Stimulated activated CD8-positive, alpha-beta memory T cell treated with anti-CD3 and anti-CD28 coated beads, Interleukin-2, amount 100 ng/mL, for 1 hour (primary cell): ENCODE measurements at places on chromosomes 5 and 9.

GRCh38 chr9:136806067-136806466, 1.7 kb upstream of the RABL6 start:
- DNase-seq: no peak

DNA sequence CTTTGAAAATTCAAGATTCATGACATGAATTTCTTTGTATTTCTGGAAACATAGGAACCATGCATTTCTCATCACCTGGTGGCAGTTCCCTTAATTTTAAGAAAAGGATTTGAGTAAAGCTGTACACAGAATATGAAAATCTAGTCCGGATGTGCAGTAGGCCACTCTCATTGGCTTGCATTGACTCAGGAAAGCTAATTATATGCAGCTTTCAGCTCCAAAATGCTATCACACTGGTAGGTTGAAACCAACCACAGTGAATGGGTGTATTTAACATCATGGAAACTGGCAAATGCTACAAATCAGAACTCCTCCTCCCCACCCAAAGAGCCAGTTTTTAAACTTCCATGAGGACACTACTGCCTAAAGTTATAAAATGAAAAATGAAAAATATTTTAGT, 161.6 kb upstream of the FBXL17 start:
- no peak for DNase-seq

GRCh38 chr5:674630-675011, 18.5 kb downstream of the TPPP start:
- no peak for DNase-seq

- DNase-seq: no peak
These were observed 93.5 kb upstream of the RGMB start for GRCh38 chr5:98679963-98680362.

DNA sequence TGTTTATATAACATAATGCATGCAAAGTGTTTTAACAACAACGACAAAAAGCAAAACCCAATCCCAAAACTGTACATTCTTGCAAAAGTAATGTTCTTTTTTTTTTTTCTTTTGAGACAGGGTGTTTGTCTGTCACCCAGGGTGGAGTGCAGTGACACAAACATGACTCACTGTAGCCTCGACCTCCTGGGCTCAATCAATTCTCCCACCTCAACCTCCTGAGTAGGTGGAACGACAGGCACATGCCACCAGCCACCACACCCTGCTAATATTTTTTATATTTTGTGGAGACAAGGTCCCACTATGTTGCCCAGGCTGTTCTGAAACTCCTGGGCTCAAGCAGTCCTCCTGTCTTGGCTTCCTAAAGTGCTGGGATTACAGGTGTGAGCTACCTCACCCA, 13.6 kb upstream of the HAVCR1 start:
- no peak for DNase-seq

DNA sequence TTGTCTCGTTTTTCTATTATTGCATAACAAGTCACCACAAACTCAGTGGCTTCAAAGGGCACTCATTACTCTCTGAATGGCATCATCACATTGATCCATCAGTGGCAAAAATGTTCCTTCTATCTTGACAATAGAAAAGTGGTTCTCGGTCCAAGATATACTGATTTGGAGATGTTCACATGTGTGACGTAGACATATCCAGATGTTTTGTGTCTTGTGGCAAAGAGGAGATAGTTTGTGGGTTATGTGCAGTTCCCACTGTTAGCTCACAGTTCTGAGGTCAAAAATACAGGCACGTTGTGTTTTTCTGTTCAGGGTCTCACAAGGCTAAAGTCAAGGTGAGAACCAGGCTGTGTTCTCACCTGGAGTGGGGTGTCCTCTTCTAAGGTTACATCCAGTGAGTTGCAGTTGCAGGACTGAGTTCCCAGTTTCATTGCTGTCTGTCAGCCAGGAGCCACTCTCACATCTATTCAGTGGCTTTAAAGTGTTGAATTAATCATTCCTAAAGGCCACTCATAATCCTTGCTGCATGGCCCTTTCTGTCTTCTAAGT, 55.3 kb downstream of the GAS1 start:
- no peak for DNase-seq

DNA sequence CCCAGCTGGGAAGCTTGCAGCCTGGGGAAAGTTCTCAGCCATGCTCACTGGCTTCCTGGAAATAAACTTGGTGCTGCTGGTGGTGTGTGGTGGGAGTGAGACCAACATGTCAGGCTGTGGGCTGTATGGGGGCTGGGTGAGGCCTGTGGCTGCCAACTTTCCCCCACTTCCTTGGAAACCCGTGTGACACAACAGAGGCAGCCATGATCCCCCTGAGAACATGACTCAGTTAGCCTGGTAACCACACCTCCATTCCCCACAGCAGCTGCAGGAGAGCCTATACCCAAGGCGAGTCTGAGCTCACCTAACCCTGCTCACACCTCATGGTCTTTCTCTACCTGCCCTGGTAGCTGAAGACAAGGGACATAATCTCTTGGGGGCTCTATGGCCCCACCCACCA, 72.7 kb upstream of the RGMB start:
- no peak for DNase-seq

GRCh38 chr9:38443597-38443996, 19.3 kb upstream of the IGFBPL1 start:
- DNase-seq: no peak

DNA sequence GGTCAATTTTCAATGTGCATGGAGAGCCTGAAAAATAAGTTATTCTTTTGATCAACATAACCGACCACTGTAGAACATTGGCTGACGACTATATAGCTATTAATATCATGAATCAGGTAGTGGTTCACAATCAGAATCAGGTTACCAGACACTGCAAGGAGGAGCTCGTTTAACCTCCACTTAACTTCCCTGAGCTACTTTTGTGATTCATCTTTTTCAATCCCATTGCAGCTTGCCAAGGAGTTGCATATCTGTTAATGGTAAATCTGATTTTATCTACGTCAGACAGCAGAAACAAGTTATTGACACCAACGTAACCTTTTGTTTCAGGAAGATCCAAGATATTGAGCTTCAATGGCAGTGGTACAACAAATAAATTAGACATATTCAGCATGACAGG, 2263.8 kb upstream of the ACO1 start:
- no peak for DNase-seq

- no peak for DNase-seq
These were observed 122.2 kb downstream of the SLIT3 start for GRCh38 chr5:169178754-169179153.

GRCh38 chr5:81893961-81894360, 77.9 kb upstream of the ATG10 start:
- no peak for DNase-seq

GRCh38 chr5:51404255-51404654, 21.0 kb downstream of the ISL1 start:
- no peak for DNase-seq

DNA sequence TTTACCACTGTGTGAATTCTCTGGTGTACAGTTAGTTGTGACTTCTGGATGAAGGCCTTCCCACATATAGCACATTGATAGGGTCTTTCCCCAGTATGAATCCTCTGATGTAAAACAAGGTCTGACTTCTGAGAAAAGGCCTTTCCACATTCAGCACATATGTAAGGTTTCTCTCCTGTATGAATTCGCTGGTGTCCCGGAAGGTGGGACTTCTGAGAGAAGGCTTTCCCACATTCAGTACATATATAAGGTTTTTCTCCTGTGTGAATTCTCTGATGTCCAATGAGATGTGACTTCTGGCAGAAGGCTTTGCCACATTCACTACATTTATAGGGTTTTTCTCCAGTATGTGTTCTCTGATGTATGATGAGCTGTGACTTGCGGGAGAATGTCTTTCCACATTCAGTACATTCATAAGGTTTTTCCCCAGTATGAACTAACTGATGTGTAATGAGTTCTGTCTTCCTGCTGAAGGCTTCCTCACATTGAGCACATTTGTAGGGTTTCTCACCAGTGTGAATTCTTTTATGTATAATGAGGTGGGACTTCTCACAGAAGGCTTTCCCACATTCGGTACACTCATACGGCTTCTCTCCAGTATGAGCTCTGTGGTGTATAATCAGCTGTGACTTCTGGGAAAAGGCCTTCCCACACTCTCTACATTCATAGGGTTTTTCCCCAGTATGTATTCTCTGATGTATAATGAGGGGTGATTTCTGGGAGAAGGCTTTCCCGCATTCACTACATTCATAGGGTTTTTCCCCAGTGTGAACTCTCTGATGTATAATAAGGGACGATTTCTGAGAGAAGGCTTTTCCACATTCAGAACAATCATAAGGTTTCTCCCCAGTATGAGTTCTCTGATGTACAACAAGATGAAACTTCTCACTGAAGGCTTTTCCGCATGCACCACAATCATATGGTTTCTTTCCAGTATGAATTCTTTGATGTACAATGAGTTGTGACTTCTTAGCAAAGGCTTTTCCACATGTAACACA, 9.1 kb downstream of the ZNF300 start:
- no peak for DNase-seq

GRCh38 chr5:140630292-140631035, 2.5 kb downstream of the CD14 start:
- no peak for DNase-seq

DNA sequence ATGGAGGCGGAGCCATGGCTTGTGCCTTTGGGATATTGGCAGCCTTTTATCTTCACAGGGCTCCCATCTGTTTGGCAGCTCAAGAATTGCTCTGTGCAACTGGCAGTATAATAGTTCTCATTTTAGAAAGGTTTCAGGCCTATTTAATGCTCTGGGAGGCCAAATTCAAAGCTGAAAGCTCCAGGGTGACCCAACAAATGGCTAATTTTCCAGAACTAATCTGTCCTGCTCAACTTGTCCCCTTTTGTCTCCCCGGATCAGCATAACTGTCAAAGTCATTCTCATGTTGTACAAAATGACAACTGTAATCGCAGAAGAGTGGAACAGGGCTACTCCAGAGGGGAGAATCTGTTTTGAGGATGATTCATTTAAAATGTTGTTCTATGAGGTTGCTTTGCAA, 52.6 kb upstream of the CXCL14 start:
- no peak for DNase-seq

GRCh38 chr9:121305269-121305994, 37.5 kb downstream of the GSN start:
- no peak for DNase-seq

GRCh38 chr5:158848634-158849033, 251.1 kb downstream of the EBF1 start:
- DNase-seq: no peak

- no peak for DNase-seq
These were observed 85.3 kb upstream of the SARDH start for GRCh38 chr9:133823189-133824105.

GRCh38 chr5:125837866-125838265, 585.3 kb upstream of the GRAMD2B start:
- no peak for DNase-seq

GRCh38 chr9:35723426-35723825, 8.6 kb downstream of the TLN1 start:
- no peak for DNase-seq

DNA sequence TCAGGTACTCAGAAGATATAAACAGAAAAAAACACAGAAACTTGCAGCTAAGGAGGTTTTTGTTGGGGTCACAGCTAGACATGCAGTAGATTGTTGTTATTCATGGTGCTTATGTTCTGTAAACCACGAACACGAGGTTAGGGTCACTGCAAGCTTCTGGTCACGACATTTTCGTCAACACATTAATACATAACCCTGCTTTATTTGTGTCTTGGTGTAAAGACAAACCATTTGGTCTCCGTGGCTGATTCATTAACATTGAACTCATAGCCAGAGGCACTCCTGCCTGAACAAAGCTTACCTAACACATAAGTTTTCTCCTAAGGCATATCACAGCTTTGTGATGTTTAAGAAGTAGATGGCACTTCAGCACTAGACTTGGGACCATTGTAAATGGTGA, 16.9 kb downstream of the TEK start:
- DNase-seq: no peak

DNA sequence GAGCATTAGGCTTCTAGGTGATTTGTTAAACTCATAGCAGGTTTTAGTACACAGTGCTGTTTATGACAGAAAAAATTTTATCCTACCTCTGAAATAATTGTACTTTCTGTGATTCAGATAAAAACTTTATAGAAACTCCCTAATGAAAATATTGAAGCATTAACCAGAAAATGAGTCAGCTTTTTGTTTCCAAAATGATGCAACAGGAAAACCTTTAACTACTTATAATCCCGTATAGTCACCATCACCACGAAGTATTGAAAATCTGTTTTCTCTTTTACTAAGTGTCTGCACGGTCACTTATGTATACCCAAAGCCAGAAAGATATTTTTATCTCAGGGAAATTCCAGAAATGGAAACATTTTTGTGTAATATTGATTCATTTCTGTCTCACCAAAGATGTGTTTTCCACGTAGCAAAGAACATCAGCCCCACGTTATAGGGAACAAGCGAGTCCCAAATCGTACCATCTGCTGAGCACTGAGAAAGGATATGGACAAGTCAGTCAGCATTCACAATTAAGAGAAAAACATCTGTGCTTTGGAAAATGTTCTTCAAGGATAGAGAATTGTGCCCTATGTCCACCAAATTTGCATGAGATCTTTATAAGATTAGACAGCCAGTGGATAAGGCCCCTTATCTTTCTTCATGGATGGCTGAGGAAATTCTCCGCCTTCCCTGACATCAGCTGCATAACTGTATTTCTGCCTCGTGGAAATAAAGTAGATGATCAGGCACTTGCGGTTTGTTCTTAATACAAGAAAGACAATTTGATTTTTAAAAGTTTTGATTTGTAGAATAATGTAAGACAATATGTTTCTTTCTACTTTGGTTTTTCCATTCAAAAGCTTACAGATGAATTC, 41.9 kb downstream of the TNFAIP8 start:
- no peak for DNase-seq

DNA sequence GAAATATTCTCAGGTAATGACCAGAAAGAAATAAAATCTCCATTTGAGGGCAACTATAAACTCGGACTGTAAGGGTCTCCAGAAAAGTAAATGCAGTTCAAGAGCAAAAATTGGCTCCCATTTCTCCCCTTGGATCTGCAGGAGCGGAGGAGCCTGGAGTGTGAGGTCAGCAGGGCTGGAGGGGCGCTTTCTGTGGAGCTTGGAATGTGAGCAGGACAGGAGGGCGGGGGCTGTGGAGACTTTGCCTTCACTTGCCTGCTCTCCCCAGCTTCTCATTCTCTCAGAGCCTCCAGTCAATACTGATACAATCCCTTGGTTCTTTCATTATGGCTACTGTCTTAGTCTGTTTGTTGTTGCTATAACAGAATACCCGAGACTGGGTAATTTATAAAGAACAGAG, 162.8 kb upstream of the ANKH start:
- DNase-seq: no peak

DNA sequence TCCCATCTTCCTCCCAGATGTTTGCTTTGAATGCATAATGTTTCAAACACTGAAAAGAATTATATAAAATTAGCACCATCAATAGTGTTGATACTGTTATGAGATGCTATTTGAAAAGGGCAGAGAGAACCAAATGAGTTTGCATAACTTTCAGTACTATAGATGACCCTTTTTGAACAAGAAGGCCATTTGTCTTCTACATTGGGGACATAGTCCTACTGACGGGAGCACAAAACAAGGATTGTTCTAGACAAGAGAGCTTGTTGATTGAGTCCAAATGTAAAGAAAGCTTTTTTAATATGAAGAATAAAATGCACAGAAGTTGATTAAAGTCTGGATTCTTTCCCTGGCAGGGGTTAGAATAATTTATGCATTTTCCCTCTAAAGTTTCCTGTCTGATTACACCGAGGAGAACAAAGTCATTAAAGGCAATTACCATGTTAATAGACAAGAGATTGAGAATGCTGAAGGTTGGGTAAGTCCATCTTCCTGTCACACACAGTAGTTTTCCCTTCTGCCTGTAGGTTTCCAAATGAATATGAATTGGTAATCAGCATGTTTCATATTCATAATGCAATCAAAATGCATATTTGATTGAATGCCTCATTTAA, 32.8 kb upstream of the ADCY2 start:
- no peak for DNase-seq
